ENCODE measurements at places on chromosomes 3 and 15.

GRCh38 chr3:56921573-56922453 is 120.1 kb upstream of the ARHGEF3 start:
- DNase-seq: no peak

- no peak for DNase-seq
Measured at GRCh38 chr3:48564667-48565066, 1.1 kb upstream of the UCN2 start.

DNA sequence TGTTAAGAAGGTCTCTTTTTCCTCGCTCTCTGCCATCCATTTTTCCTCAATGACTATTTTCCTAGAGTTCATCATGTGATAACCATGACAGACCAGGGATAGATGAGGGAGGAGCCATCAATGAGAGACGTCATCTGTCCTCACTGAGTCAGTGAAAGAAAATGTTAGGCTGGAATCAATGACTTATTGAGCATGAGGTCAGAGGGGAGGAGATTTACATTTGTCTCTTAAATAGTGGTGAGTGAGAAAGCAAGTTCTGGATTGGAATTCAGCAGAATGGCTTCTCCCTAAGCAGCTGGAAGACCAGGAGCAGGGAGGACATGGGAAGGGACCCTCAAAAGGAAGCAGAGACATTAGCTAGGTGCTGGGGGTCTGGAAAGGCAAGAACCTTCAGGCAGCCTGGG is 28.2 kb upstream of the USP3 start:
- DNase-seq: peak; percentile 99

- DNase-seq: no peak
Measured at GRCh38 chr3:177714945-177715344, 517.7 kb upstream of the TBL1XR1 start.

DNA sequence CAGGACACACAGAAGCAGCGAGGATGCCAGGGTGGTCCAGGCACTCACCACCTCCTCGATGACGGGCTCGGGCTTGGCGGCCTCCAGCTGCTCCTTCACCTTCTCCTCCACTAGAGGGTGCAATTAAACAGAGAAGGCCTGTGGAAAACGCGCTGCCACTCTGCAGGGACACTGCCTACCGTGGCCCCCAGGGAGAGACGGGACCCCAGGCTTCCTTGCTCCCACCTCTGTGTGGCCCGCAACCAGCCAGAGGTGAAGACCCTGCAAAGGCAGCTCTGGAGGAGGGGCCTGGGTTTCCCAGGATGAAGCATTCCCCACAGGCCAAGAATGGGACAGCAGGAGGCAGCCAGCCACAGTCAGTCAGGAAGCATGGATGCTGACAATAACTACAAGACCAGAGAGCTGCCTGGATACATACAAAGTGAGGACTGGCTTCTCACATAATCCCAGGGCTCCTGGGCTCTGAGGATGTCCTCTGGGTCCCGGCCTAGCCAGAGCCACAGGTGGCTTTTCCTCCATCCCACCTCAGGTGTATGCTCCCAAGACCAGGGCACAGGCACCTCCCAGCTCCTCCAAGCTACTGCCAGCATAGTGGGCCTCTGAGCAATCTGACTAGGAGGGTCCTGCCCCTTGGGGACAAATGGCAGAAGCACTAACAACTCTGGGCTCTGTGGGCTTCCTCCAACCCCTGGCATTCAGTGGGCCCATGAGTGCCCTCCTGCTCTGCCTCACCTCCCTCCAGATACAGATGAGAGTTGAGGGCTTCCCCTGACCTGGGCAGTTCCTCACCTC is 46.2 kb downstream of the PTH1R start:
- DNase-seq: peak; percentile 58

- no peak for DNase-seq
Measured at GRCh38 chr15:49042165-49042564, 4.1 kb downstream of the SECISBP2L start.

GRCh38 chr3:78917536-78917935 is 850.3 kb downstream of the ROBO1 start:
- DNase-seq: no peak

DNA sequence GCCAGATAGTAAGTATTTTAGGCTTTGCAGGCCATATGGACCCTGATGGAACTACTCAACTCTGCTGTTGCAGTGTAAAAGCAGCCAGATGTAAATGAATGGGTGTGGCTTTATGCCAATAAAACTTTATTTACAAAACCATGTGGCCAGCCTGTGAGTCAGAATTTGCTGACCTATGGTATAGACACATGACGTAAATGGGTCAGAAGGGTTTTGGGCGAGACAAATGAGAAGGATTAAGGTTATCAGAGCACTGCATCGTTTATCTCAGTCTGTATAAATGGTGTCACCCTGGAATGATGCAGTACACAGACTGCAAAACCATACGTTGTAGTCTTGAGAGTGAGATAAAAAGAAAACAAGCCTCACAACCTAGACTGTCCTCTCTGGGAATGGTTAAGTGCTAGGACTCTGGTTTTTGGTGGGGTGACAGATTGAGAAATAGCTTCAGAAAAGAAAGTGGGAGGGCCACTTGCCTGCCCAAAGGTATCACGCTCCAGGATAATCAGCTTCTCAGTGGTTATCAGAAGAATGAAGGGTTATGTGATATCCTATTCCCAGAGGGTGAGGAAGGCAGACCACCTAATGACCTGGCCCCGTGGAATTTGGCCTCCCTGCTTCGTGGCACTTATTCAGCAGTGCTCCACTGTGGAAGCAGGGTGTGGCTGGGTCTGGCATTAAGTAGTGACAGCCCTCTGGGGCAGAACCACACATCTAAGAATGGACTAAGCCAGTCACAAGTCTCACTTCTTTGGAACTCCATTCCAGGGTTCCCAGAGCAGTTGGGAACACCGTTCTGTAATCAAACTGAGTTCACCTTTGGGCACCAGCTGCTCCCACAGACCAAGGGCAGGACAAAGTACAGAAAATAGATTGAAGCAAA is 46.1 kb downstream of the ABHD5 start:
- DNase-seq: peak; percentile 66

GRCh38 chr15:69926006-69926405 is 171.7 kb downstream of the TLE3 start:
- peak; percentile 56 for DNase-seq

DNA sequence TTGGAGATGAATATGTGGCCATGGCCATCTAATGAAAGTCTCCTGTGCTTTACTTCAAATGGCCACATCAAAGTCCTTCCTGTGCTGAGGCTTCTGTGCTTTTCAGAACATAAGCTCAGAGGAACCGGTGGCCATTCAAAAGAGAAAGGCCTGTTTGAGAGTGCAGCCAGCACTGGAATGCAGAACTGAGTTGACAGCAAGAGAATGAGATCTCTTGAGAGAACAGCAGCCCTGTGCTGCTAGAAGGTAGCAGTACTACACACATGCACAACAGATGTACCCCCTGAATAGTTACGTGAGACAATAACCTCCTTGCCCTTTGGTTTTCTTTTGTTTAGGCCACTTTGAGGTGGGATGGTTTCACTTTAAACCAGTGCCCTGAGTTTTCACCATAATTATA is 292.5 kb downstream of the PTPRG start:
- DNase-seq: no peak

GRCh38 chr3:141455603-141456300 is 31.1 kb upstream of the RASA2 start:
- DNase-seq: peak; percentile 16

DNA sequence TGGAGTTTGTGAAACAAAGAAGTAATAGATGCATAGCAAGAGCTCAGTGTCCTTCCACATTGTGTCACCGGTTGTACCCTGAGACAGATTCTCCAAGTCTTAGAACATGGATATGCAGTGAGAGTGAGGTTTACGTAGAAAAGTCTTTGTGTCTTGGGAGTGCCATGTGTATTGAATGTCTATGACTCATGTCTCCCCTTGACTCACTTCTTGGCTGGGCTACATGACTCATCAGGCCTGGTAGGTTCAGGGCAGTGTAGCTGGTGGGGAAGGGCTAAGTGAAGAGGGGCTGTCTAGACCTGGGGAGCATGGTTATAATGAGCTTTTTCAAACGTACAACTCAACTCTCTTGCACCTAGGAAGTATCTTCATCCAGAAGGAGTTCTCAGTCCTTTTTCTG is 167.4 kb downstream of the GAP43 start:
- peak; percentile 98 for DNase-seq

GRCh38 chr15:48149858-48150257 is 28.2 kb downstream of the MYEF2 start:
- peak; percentile 91 for DNase-seq

GRCh38 chr15:96321639-96322535 is 8.6 kb upstream of the NR2F2 start:
- peak; percentile 37 for DNase-seq

DNA sequence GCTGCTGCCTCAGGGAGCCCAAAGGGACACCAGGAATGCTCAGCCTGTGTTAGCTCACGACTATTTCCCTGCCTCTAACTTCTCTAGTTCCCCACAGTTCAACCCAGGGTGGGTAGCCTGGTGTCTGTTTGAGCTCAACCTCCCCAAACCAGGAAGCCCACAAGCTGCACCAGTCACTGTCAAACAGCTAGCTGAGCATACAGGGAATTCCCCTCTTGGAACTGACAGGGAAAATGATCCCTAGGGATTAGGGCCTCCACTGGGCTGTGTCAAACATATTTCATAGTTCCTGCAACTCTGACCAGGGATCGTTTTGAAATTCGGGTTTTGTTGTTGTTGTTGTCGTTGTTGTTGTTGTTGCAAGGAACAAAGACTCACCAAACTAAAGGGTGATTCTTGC is 147.1 kb upstream of the ICE2 start:
- no peak for DNase-seq

DNA sequence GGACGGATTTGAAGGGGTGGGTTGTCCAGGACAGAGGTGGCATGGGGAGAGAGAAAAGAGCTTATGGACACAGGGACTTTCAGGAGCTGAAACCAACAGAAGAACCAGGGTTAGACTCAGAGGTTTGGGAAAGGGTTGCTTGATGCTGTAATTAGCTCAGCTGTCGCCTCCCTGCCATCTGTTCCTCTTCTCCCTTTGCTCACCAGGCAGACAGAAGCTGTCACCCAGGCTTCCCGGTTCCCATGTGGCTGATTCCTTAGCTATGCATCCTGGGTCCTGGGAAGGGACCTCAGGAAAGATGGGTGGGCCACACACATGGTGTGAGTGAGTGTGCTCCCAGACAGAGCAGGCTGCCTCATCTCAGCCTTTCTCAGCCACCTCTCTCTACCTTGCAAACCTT is 14.1 kb downstream of the PTPN23 start:
- no peak for DNase-seq

DNA sequence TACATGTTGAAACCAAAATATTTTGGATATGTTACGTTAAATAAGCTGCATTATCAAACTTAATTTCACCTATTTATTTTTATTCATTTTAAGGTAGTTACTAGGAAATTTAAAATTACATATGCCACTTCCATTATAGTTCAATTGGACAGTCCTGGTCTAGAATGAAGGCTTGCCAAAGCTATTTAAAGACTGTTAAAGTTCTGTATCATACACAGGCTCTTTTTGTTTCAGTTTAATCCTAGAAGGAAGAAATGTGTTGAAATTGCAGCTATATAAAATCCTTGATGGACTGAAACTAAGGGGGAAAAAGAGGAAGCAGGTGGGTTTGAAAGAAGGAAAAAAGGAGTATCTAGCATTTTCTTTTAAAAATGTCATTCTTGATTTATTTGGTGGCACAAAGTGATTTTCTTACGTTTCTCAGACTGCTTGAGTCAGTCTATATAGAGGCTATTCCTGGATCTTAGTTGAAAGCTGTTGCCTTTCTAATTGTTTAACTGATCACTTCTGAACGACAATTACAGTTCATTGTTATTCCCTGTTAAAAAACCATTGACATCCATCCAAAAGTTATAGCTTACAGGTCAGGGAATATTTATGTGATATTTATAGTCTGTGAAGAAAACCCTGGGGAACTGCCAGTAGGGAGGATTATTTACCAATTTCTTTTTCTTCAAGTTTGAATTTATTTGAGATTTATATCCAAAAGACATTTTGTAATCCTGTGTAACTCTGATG is 195.0 kb downstream of the RORA start:
- no peak for DNase-seq

DNA sequence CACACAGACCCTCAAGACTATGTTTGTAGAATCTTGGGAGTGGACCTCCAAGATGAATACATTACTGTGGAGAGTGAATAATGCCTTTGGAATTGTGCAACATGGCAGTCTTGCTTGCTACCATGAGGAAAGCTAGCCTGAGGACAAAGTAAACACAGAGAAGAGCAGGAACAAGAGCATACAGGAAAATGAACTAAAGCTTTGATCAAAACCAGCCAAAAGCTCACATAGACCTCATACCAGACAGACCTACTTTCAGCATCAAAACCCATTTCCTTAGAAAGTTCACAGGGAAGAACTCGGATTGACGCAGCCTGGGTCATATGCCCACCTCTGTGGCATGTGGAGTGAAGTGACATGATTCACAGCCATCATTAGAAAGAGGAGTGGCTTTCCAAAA is 3.3 kb upstream of the RAB8B start:
- DNase-seq: peak; percentile 82

DNA sequence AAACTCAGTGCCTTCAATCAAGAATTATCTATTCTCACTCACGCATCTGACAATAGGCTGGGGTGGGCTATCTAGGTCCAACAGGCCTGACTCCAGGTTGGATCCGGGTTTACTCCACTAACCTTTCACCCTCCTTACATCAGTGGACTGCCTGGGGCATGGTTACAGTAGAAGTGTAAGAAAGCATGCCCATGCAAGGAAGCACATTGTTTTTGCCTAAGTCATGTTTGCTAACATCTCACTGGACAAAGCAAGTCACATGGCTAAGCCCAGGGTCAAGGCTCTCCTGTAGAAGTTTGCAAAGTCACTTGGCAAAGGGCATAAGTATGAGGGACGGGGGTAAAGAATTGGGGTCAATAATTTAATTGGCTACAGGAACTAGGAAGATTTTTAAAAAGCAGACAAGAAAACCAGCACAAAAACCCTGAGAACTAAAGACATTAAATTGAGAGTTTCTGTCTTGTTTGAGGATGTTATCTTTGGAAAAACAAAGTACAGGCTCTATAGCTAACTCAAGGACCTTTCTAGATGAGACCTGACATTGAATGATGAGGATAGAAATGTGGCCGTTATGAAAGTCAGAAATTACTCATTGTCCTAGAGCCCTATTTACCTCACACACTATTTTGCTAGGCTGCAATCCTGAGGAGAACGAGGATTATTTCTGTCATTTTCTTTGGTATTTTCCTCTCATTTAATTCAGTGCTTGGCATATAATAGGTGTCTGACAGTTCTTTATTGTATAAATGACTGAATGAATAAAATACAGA is 214.2 kb downstream of the IL20RB start:
- no peak for DNase-seq

DNA sequence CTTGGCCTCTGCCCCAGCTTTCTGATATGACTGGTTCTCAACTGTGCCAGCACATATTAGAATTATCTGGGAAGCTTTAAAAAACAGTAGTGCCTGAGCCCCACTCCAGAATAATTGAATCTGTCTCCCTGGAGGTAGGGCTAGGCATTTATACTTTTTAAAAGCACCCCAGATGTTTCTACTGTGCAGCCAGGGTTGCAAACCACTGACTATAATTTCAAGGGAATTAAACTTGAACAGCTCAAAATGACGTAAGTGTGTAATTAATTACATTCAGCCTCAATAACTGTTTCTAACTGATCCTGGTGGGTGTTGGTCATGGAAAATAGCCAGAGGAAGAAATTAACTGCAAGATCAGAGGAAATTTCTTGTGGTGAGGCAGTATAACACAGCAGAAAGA is 4.4 kb upstream of the IRAK2 start:
- DNase-seq: no peak
